ENCODE measurements at places on chromosomes 16 and 17. TPM values are rescaled to one million over a fixed set of nuclear protein-coding genes. Genes with fewer than 3 reads are reported as not detected.

C17orf113 gene
- total RNA-seq, result 2.8 TPM

TPSAB1 gene
- total RNA-seq, result not detected

- no peaks in the 10 kb centered on the region for H3K27me3 ChIP-seq
- DNase-seq, result no peak
- H3K4me1 ChIP-seq, result peaks cover 3% of the 10 kb centered on the region
- H3K4me3 ChIP-seq, result no peak overlapping the region
- peaks cover 5% of the 10 kb centered on the region for H3K36me3 ChIP-seq
Measured at GRCh38 chr16:64679976-64680690, 441.7 kb downstream of the CDH11 start.

- DNase-seq, result no peak
- H3K27ac ChIP-seq, result peak overlapping the region; percentile 60
- H3K27me3 ChIP-seq, result no peaks in the 10 kb centered on the region
- peaks cover 32% of the 10 kb centered on the region for H3K4me1 ChIP-seq
- H3K4me3 ChIP-seq, result no peak overlapping the region
- peaks cover 84% of the 10 kb centered on the region for H3K36me3 ChIP-seq
Measured at GRCh38 chr17:40407460-40407859, 10.2 kb downstream of the TOP2A start.

ZP2 gene
- not detected for total RNA-seq

DNA sequence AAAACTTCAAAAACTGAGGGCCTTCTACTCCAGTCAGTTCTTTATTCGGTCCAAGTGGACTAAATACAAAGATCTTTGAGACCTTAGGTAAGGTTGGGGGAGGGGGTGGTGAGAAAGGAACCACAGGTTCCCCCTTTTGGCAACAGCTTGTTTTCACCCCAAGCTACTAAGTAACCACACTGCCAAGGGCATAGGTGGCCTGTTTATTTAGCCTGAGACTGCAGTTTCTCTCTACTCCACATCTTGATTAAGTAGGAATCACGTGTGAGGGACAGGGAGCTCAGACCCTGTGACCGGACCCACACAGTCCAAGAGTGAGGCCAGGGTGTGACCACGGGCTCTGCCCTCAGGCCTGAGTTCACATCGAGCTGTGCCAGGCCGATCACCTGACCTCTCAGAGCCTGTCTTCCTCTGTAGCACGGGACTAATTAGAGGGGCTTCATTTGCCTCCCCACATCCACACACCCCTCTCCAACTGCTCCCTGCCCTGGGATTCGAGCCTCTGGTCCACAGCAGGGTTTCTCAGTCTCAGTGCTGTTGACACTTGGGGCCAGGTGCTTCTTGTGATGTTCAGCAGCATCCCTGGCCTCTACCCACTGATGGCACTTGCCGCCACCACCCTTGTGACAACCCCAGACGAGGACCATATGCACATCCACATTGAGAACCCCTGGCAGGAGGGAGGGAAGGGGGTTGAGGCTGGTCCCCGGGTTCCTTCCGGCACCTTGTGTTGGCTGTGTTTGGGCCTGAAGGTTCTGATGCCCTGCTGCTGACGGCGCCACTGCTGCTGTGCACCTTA, 17.8 kb downstream of the ST6GALNAC2 start:
- peak overlapping the region; percentile 84 for H3K27ac ChIP-seq
- H3K36me3 ChIP-seq, result peaks cover 31% of the 10 kb centered on the region
- H3K4me1 ChIP-seq, result peaks cover 38% of the 10 kb centered on the region
- no peaks in the 10 kb centered on the region for H3K27me3 ChIP-seq
- no peak overlapping the region for H3K4me3 ChIP-seq
- no peak for DNase-seq

ITGA2B gene
- 28.5 TPM for total RNA-seq

DNA sequence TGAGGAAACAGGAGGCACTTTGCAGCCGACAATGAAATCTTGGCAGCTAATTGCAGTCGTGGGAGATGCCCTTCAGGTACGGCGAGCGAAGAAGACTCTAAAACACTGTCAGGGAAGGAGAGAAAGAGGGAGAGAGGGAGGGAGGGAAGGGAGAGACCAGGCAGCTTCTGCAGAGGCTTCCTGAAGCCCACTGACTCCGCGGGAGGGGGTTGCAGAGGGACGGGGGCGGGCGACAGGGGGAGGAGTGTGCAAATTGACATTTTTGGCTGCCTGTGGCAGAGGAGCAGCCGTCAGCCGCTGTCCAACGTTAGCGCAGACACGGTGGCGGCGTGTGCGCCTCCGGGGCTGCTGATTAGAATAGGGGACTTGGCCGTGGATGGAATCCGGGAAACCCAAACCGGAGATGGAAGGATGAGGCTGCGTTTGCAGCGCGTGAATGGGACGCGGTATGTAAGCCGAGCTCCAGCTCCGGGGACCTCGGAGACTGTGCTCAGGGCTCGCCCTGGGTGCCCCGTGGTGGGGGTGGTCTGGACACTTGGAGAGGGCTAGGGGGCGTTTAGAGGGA, 849.1 kb upstream of the RBFOX1 start:
- no peak overlapping the region for H3K27ac ChIP-seq
- H3K4me3 ChIP-seq, result peak overlapping the region; percentile 27
- DNase-seq, result no peak
- no peaks in the 10 kb centered on the region for H3K27me3 ChIP-seq

TEX14 gene
- total RNA-seq, result 1.4 TPM

DNA sequence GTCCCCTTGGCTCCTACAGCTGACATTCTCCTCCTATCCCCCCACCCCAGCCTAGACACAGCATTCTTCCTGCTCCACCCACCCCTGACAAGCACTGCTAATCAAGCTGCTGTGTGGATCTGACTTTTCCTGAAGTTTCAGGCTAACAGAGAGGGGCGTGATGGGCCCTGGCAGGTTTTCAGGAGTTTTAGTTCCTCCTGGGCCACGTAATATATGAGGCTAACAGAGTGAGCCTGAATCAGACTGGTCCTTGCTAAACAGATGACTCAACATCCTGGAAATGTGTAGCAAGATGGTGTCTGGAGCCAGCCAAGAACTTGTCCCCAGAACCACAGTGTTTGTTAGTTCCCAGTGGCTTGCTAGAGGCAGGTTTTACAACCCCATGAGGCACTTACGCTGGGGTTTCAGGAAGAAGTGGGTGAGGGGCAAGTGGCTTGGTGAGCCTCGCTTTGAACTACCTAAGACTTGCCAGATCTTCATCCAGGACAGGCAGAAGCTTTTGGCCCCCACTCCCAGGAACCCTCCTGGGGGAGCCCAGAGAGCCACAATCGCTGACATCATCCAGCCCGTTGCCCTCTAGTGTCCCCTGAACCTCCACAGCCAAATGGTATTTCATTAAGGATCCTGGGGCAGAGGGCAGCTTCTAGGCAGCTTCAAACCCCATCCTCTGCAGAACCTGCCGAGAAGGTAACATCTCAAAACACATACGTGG, 15.9 kb downstream of the TMEM92 start:
- H3K27ac ChIP-seq, result no peak overlapping the region
- no peaks in the 10 kb centered on the region for H3K36me3 ChIP-seq
- H3K4me1 ChIP-seq, result peaks cover 17% of the 10 kb centered on the region
- DNase-seq, result no peak
- H3K27me3 ChIP-seq, result no peaks in the 10 kb centered on the region
- H3K4me3 ChIP-seq, result no peak overlapping the region

ZNF23 gene
- total RNA-seq, result 9.6 TPM

GRCh38 chr16:28607116-28607623, 2.7 kb downstream of the SULT1A1 start:
- H3K4me1 ChIP-seq, result peaks cover 19% of the 10 kb centered on the region
- H3K27me3 ChIP-seq, result no peaks in the 10 kb centered on the region
- no peak overlapping the region for H3K27ac ChIP-seq
- H3K36me3 ChIP-seq, result no peaks in the 10 kb centered on the region

NPIPA3 gene
- total RNA-seq, result 0.92 TPM

DRC7 gene
- not detected for total RNA-seq

GRCh38 chr16:47366228-47366627, 94.6 kb downstream of the ITFG1 start:
- H3K27me3 ChIP-seq, result peaks cover 13% of the 10 kb centered on the region
- H3K4me1 ChIP-seq, result peaks cover 45% of the 10 kb centered on the region
- H3K27ac ChIP-seq, result no peak overlapping the region
- H3K4me3 ChIP-seq, result peak overlapping the region; percentile 29

GRCh38 chr17:12924614-12925013, 93.2 kb downstream of the ELAC2 start:
- no peaks in the 10 kb centered on the region for H3K4me1 ChIP-seq
- no peak overlapping the region for H3K27ac ChIP-seq
- DNase-seq, result no peak
- H3K27me3 ChIP-seq, result no peaks in the 10 kb centered on the region

- no peak for DNase-seq
- no peak overlapping the region for H3K27ac ChIP-seq
- H3K27me3 ChIP-seq, result peaks cover 32% of the 10 kb centered on the region
- no peaks in the 10 kb centered on the region for H3K36me3 ChIP-seq
Measured at GRCh38 chr17:7038025-7038862, 2.4 kb downstream of the SLC16A13 start.

- no peak for DNase-seq
- H3K4me3 ChIP-seq, result no peak overlapping the region
- peaks cover 51% of the 10 kb centered on the region for H3K36me3 ChIP-seq
Measured at GRCh38 chr17:9684955-9685621, 39.8 kb downstream of the USP43 start.

GDE1 gene
- total RNA-seq, result 65.7 TPM

- no peak overlapping the region for H3K4me3 ChIP-seq
- no peak for DNase-seq
- no peaks in the 10 kb centered on the region for H3K27me3 ChIP-seq
- peaks cover 20% of the 10 kb centered on the region for H3K4me1 ChIP-seq
Measured at GRCh38 chr16:50802000-50802399, 60.1 kb downstream of the CYLD start.

- no peak overlapping the region for H3K27ac ChIP-seq
- DNase-seq, result no peak
- no peak overlapping the region for H3K4me3 ChIP-seq
- H3K36me3 ChIP-seq, result peaks cover 22% of the 10 kb centered on the region
- no peaks in the 10 kb centered on the region for H3K4me1 ChIP-seq
Measured at GRCh38 chr17:15134363-15134762, 130.8 kb downstream of the PMP22 start.

All from WTC11 (cell line).